H1 (cell line): ENCODE measurements at places on chromosomes 2 and 18.

DNA sequence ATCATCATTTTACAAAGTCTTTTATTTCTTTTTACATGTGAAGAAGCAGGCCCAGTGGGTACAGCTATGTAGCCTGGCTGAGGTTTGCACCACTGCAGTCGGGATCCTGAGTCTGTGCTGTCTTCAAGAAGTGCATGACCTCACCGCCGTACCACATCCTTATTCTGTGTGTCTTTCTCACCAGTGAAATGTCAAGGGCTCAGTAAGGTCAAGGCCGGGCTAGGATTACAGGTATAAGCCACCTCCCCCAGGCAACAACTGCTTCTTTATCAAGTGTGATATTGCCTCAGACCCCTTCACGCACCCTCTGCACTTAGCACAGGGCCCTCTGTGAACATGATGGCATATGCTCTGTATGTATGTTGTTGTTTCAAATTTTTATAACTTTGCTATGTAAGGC lies 76.7 kb downstream of the PIEZO2 start:
- H3K36me3 ChIP-seq, result no peaks in the 10 kb centered on the region
- H3K4me3 ChIP-seq, result no peak overlapping the region
- no peaks in the 10 kb centered on the region for H3K27me3 ChIP-seq
- H3K27ac ChIP-seq, result no peak overlapping the region

GRCh38 chr18:7646174-7646886 lies 79.2 kb downstream of the PTPRM start:
- H3K4me1 ChIP-seq, result 0 out of 2 replicates have a peak, but pooled peaks cover 3% of the 10 kb centered on the region
- no peak for DNase-seq
- no peak overlapping the region for H3K27ac ChIP-seq
- no peaks in the 10 kb centered on the region for H3K27me3 ChIP-seq
- H3K36me3 ChIP-seq, result no peaks in the 10 kb centered on the region

- no peak overlapping the region for H3K27ac ChIP-seq
- no peak for DNase-seq
- no peaks in the 10 kb centered on the region for H3K36me3 ChIP-seq
Measured at GRCh38 chr2:127626917-127627739, 18.8 kb upstream of the GPR17 start.

DNA sequence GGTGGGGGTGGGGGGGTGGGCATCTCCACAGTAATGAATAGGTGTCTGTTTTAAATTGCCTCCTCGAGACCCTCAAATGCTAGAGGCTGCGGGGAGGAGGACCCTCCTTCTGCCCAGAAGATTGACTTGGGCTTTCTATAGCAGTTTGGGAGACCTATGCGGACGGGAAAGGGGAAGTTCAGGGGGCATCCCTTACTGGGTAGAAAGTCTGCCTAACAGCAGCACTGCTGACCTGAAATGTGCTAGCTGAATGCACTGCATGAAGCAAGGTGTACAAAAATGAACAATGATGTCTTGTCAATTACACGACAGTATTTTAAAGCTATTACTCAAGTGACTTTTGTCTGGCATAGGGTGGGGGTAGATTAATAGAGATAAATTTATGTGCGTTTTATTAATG lies 2.5 kb downstream of the DCC start:
- no peak for DNase-seq
- H3K4me1 ChIP-seq, result peaks cover 6% of the 10 kb centered on the region; the same call in 1 of the 2 replicates
- H3K27ac ChIP-seq, result no peak overlapping the region
- no peaks in the 10 kb centered on the region for H3K36me3 ChIP-seq
- H3K27me3 ChIP-seq, result peaks cover 47% of the 10 kb centered on the region

- H3K27ac ChIP-seq, result no peak within 1 kb of the TSS
- no peaks in the 10 kb centered on the region for H3K36me3 ChIP-seq
- peak; percentile 73 for DNase-seq
Measured at GRCh38 chr18:23662309-23663263, at the start of gene ANKRD29. TSS of gene ANKRD29 (minus strand) at chr18:23662911. CDS start at chr18:23662730, 181 bp downstream.

DNA sequence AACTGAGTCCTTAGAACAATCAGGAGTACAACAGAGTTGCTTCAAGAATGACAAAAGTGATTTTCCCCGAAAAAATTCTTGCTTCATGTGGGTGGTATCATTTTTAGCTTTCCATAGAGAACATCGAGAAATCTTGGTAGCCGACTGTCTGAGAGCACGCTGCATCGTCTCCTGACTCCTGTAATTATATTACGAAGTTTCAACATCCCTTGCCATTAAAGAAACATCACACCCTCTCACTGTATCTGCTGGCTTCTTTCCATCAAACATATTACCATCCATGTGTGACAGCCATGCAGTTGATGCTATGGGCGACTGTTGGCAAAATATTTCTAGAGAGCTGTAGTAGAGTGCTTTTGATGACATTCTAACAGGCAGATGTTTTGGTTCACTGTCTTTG lies 311.2 kb downstream of the CMPK2 start:
- H3K36me3 ChIP-seq, result no peaks in the 10 kb centered on the region
- no peak for DNase-seq
- no peak overlapping the region for H3K27ac ChIP-seq
- no peak overlapping the region for H3K4me3 ChIP-seq

GRCh38 chr2:154331784-154332183 lies 366.7 kb upstream of the KCNJ3 start:
- no peaks in the 10 kb centered on the region for H3K36me3 ChIP-seq
- DNase-seq, result no peak
- no peak overlapping the region for H3K27ac ChIP-seq
- H3K27me3 ChIP-seq, result no peaks in the 10 kb centered on the region
- no peaks in the 10 kb centered on the region for H3K4me1 ChIP-seq
- H3K4me3 ChIP-seq, result no peak overlapping the region

DNA sequence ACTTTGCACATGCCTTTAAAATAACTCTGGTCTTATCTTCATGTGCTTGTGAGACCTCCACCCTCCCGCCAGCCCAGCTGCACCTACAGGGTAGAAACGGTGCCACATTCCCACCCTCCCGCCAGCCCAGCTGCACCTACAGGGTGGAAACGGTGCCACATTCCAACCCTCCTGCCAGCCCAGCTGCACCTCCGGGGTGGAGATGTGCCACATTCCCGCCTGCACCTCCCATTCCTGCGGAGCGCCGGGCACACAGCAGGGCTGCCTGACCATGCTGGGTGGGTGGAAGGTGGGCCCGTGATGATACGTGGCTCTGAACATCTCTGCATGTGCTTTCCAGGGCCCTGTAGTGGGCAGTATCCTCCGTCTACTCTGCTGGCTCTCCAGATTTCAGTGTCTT lies 243.7 kb upstream of the PXDN start:
- H3K4me3 ChIP-seq, result no peak overlapping the region
- H3K4me1 ChIP-seq, result peaks cover 4% of the 10 kb centered on the region

- H3K4me3 ChIP-seq, result peak overlapping the region; percentile 96
- peaks cover 3% of the 10 kb centered on the region; the same call in 1 of the 2 replicates for H3K4me1 ChIP-seq
- H3K36me3 ChIP-seq, result no peaks in the 10 kb centered on the region
- no peaks in the 10 kb centered on the region for H3K27me3 ChIP-seq
- H3K27ac ChIP-seq, result no peak overlapping the region
Measured at GRCh38 chr2:60882971-60883753, 1.8 kb downstream of the REL start.

- H3K27me3 ChIP-seq, result no peaks in the 10 kb centered on the region
- no peak overlapping the region for H3K27ac ChIP-seq
- H3K36me3 ChIP-seq, result no peaks in the 10 kb centered on the region
- DNase-seq, result no peak
- no peak overlapping the region for H3K4me3 ChIP-seq
- H3K4me1 ChIP-seq, result no peaks in the 10 kb centered on the region
Measured at GRCh38 chr2:146994246-146994645, 850.6 kb upstream of the ACVR2A start.

DNA sequence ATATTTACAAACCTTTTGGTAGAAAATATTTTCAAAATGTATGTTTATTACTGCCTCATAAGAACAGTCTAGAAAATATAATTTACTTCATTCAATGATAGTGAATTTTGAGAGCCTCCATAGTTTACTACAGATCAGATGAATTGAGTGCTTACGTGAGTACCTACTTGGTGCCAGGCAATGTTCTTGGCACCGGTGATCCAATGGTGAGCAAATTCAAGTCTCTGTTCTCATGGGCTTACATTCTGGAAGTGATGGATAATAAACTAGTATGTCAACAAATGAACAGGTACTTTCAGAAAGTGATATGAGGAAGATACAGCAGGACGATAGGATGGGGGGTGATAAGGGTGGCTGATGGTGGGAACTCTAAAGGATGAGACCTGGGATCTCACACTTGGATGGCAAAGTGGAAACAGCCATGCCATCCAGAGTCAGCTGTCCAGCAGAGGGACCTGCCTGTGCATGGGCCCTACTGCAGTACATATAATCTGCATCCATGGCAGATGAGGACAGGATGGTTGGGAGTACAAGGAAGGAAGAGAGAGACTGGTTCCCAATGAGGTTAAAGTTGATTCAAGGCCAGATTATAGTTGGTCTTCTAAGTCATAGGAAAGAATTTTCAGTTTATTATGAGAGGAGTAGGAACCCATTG lies 277.0 kb downstream of the NEDD4L start:
- H3K27ac ChIP-seq, result no peak overlapping the region
- H3K4me3 ChIP-seq, result no peak overlapping the region
- H3K36me3 ChIP-seq, result peaks cover 13% of the 10 kb centered on the region
- peaks cover 6% of the 10 kb centered on the region for H3K4me1 ChIP-seq
- H3K27me3 ChIP-seq, result no peaks in the 10 kb centered on the region

- no peak for DNase-seq
- no peaks in the 10 kb centered on the region for H3K36me3 ChIP-seq
- no peak overlapping the region for H3K4me3 ChIP-seq
- no peak overlapping the region for H3K27ac ChIP-seq
Measured at GRCh38 chr2:95031726-95032116, 6.2 kb downstream of the MAL start.

DNA sequence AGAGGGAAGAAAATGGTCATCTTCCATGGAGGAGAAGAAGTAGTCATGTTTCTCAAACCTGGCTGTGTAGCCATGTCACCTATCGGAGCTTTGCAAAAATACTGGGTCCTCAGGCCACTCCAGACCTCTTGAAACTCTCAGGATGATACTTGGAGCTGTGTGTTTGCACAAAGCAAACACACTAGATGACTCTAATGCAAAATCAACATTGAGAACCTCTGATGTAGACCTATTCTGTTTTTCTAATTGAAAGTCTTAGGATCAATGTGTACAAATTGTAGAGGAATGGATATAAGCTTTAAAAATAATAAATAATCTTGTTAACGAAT lies 444.3 kb downstream of the RND3 start:
- no peak for DNase-seq
- H3K36me3 ChIP-seq, result no peaks in the 10 kb centered on the region
- H3K27ac ChIP-seq, result no peak overlapping the region

DNA sequence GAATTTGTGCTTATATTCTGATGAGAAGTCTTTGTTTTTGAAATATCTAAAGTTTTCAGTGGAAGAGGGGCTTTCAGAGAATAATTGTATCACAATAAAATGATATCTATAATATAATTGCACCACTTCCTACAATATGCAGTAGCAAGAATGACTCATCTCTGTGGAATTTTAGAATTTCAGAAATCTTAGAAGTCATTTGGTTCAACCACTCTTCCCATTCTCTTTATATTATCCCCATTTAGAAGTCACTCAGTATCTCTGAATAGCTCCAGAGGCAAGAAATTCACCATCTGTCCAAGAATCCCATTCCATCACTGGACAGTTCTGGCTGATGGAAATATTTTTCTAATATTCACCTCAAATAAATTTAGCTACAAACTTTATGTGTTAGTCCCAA lies 59.3 kb upstream of the CCDC68 start:
- no peaks in the 10 kb centered on the region for H3K36me3 ChIP-seq
- no peak overlapping the region for H3K4me3 ChIP-seq
- H3K4me1 ChIP-seq, result no peaks in the 10 kb centered on the region; the same call in 1 of the 2 replicates
- DNase-seq, result no peak
- no peak overlapping the region for H3K27ac ChIP-seq

DNA sequence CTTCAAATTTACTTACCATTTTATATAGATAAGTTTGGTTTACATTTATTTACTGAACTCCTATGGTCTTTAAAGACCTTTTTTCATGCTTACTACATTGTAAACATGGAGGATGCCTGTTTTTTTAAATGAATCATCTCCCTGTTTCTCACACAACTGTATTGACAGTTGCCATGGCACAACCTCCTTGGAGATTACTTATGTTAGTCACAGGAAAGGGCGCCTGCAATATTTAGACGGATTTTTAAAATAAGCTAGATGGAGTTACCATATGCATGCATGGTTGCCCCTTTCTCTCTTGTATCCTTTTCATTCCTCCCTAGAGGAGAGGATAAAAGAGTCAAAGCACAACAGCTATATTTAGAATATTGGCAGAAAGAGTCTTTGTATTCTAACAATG lies 34.8 kb upstream of the CCDC102B start:
- H3K36me3 ChIP-seq, result no peaks in the 10 kb centered on the region
- H3K4me1 ChIP-seq, result no peaks in the 10 kb centered on the region
- H3K27ac ChIP-seq, result no peak overlapping the region
- DNase-seq, result no peak
- no peak overlapping the region for H3K4me3 ChIP-seq

DNA sequence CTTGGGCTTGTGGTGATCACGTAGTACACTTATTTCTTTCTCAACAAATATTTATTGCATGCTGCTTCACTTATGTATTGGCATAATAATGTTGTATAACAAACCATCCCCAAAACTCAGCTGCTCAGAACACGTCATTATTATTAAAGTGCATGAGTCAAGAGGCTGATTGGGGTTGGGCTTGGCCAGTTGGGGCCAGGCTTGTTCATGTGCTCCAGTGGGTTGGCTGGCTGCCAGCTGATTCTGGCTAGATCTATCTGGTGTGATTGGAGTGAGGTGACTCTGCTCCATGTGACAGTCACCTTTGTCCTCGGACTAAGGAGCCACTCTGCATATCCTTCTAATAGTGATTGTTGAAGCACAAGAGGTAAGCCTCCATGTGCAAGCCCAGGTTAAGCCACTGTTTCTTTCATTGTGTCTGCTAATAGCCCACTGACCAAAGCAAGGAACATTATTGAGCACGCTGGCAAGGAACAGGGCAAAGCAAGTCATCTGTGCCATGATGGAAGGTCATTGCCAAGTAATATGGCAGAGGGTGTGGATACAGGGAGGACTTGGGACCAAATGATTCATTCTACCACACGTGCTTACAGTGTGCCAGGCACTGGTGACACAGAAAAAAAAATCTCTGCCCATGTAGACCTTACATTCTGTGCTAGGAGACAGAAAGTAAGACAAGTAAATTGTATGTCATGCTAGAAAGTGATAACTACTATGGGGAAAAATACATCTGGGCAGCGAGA lies 63.3 kb upstream of the TMEM182 start:
- DNase-seq, result no peak
- H3K36me3 ChIP-seq, result no peaks in the 10 kb centered on the region
- H3K27ac ChIP-seq, result no peak overlapping the region
- no peaks in the 10 kb centered on the region for H3K27me3 ChIP-seq
- 0 out of 2 replicates have a peak, but pooled peaks cover 4% of the 10 kb centered on the region for H3K4me1 ChIP-seq

DNA sequence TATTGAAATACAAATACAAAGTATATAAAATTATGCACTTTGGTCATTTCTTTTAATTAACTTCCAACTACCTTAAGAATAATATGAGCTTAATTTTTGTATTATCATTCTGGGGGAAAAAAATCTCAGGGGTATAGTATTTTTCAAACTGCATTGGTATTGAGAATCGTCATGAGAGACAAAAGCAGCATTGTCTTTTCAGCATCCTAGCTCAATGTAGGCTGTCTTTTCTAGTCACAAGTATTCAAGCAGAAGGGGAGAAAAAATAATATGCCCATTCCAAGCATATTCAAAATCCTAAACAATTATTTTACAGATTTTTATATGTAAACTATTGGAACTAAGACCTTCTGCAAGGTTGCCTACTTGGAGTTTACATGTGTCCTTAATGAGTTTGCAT lies 693.3 kb downstream of the LRP1B start:
- no peaks in the 10 kb centered on the region for H3K4me1 ChIP-seq
- H3K4me3 ChIP-seq, result no peak overlapping the region
- no peaks in the 10 kb centered on the region for H3K36me3 ChIP-seq
- H3K27me3 ChIP-seq, result no peaks in the 10 kb centered on the region

- DNase-seq, result no peak
- no peak overlapping the region for H3K4me3 ChIP-seq
- no peaks in the 10 kb centered on the region for H3K36me3 ChIP-seq
- H3K27me3 ChIP-seq, result no peaks in the 10 kb centered on the region
- no peak overlapping the region for H3K27ac ChIP-seq
- no peaks in the 10 kb centered on the region for H3K4me1 ChIP-seq
Measured at GRCh38 chr2:235411905-235412485, 81.8 kb upstream of the AGAP1 start.
